Stimulated activated CD8-positive, alpha-beta memory T cell treated with anti-CD3 and anti-CD28 coated beads, Interleukin-7, amount 100 ng/mL, for 1 hour (primary cell): ENCODE measurements at places on chromosomes 6 and 20.

GRCh38 chr6:43845646-43846045 is 75.6 kb downstream of the VEGFA start:
- no peak for DNase-seq

DNA sequence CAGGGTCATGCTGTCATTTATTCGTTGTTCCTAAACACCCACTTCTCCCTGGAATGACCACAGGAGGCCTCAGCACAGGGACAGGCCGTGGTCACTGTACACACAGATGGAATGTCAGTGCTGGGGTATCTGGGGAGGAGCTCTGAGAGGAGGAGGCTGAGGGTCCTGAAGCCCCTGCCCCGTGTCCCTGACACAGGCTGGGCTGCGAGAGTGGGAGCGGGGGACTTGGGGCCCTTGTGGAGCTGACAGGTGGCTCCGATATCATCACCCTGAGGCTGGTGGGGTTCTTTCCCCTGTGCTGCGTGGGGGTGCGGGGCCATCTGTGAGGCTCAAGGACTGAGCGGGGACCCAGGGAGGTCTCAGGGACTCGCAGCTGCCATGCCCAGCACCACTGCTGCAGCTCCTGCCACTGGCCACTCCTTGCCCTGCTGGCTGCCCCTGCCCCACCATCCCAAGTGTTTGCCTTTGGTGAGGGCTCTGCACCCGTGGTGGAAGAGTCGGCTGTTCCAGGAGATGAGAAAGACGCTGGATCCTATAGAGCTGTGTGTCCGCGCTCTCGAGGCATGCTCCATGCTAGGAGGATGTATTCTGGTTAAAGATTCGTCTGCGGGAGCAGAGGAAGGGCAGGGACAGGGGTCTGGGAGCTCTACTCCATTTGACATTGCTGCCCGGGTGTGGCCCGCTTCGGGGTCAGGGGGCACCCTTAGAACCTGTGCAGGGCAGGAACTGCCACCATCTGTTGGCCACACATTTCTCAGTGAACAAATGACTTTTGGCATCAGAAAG is 18.9 kb downstream of the NPEPL1 start:
- no peak for DNase-seq

- no peak for DNase-seq
Measured at GRCh38 chr20:4601630-4602296, 119.9 kb upstream of the PRND start.

DNA sequence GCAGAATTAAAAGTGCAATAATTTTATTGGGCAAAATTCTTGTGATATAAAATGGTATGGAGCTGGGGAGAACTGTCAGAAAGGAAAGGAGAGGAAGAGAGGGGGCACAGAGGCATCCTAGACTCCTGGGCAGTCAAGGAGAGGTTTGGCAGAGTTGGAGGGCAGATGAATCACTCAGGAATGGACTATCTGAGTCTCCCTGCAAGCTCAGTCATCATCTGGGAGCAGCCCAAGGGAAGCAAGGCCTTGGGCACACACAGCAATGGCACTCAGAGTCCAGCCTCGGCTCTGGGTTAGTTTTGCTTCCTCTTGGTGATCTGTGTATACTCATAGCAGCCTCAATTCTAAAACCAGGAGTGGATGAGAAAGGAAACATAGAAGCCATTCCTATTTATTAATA is 67.2 kb downstream of the SLC22A1 start:
- no peak for DNase-seq

DNA sequence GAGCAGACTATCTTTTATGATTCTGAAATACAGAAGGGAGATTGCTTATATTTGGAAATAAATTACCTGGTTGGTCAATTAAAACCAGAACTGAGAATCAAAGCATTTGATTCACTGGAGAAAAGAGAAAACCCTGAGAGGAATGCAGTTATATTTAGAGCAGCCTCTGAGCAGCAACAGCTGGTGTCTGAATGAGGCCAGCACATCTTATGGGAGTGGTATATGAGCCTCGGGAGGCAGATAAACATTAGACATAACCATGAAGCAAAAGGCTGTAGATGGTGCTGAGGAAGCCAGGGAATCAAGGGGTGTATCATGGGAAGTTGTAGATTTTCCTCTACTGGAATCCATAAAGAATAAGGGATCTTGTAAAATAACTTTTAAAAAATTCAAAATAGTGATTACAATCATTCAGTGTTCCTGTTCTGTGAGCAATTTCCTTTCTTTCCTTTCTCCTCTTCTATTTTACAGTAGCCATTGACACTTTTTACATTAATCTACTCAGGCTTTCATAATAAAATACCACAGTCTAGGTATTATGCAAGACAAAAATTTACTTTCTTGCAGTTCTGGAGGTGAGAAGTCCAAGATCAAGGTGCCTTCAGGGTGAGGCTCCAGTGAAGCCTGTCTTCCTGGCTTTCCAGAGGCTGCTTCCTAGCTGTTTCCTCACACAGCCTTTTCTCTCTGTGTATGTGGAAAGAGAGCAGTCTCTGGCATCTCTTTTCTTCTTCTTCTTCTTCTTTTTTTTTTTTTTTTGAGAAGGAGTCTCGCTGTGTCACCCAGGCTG is 32.8 kb upstream of the ENPP5 start:
- DNase-seq, result no peak

- no peak for DNase-seq
Measured at GRCh38 chr6:167397712-167398111, 72.8 kb downstream of the TTLL2 start.

DNA sequence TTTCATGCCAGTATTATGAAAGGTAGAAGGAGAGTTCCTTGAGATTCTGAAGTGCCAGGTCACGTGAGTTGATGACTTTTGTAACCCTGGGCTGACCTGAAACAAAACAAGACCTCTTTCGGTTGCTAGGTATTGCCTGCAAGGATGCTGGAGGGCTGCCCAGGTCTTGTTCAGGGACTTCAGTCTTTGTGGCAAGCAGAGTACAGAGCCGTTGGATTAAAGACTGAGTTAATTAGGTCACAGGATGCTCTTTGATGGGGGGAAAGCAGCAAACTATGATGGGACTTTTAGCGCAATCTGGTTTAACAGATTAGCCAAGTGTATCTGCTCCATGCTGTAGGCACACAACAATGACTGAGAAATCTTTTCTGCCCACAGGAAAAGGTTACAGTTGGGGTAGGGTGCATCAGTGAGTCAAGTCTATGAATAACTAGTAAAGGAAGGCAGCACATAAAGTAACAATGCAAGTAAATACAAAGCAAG is 12.8 kb upstream of the ELOVL5 start:
- DNase-seq, result no peak

- no peak for DNase-seq
Measured at GRCh38 chr6:12081771-12082170, 69.7 kb downstream of the HIVEP1 start.

DNA sequence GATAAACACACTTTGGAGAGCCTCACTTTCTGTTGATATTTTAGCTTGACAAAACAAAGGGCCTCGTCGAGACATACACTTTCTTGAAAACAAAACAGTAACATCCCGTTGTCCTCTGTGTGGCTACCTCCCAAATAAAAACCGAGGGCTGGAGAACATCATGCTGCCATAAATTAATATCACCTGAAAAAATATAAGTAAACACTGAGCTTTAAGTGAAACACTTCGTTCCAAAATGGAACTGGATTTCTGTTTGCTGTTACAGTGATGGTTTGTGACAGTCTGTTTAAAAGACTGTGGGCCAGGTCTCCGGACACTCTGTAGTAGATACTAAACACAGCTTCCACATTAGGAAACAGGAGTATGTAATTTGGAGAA is 187.2 kb downstream of the SMOC2 start:
- no peak for DNase-seq

GRCh38 chr20:62176866-62177265 is 6.0 kb upstream of the MTG2 start:
- no peak for DNase-seq

DNA sequence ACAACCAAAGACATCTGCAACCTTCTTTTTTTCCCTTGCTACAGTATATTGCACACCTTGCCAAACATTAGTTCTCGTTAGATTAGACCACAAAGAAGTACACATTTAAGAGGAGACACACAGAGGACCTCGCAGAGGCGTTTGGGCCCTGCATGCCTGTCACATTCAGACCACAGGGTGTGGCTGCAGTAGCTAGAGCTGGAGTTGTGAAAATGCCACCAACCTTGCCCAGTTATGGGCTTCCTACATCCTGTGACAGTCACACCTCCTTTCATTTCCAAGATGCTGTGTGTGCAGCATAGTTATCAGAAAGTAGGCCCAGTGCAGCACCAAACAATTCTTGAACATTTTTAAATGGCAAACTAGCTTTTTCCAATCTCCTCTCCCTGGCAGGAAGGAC is 2.4 kb downstream of the SYNE1 start:
- DNase-seq, result no peak

- DNase-seq, result no peak
Measured at GRCh38 chr6:30749554-30750378, 5.4 kb upstream of the IER3 start.

GRCh38 chr20:45426320-45427016 is 10.5 kb downstream of the PIGT start:
- no peak for DNase-seq

DNA sequence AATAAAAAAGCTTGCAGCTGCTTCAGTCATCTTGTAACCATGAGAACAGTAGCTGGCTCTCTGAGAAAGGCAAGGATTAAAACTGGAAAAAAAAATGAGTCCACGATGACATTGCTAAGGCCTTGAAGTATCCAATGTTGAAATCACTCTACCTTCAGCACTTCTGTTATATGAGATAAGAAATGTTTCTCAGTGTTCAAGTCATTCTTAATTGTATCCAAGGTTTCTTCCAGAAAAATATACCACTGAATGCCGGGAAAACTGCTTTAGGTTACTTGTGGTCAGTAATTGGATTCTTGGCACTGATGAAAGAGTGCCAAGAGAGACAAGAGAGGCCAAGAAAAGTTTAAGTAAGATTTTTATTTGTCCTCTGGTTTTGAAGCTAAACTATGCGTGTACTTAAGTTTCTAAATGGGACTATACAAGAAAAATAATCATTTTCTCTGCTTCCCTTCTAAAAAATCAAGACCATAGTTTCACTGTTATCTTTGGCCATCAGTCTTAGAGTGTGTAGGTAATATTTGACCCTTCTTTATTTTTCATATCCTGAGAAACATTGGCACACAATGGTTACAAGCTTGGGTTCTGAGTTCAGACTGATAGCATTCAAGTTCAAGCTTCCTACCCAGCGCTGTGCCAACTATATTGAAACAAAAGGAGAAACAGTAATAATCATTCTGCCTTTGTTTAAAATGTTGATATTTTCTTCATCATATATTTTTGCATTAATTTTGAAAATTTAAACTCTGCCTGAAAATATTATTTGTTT is 84.6 kb downstream of the TRDN start:
- DNase-seq, result no peak
